Muscle of leg (tissue), 16 donors: ENCODE measurements at places on chromosomes 3 and 15. TPM values are rescaled to one million over a fixed set of nuclear protein-coding genes. Genes with fewer than 3 reads are reported as not detected.

GRCh38 chr15:80154336-80154735 is 1.5 kb downstream of the FAH start:
- no peak for DNase-seq

Gene XCR1
- total RNA-seq, result 0.18 TPM

- peak; percentile 42 for DNase-seq
These were observed at the start of gene COL8A1 for GRCh38 chr3:99638167-99638948. Gene COL8A1, plus strand, starts transcription at chr3:99638594. Its CDS starts 152,089 bp downstream, at chr3:99790683.

GRCh38 chr3:58539626-58540025 is 2.6 kb upstream of the ACOX2 start:
- no peak for DNase-seq

DNA sequence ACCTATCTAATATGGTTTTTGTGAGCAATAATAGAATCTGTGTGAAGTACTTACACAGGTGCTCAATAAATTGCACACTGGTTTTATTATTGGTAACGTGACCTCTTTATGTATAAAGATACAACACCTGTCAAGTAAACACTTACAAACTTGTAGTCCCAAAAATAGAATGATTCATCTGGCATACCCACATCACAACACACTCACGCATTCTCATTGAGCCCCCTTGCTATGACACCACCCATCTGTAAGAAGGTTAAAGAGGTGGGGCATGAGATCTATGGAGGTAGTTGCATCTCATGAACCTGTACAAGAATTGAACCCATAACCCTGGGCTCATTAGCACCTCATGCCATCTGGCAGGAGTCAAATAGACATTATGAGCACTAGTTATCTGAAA is 134.9 kb upstream of the THBS1 start:
- no peak for DNase-seq

DNA sequence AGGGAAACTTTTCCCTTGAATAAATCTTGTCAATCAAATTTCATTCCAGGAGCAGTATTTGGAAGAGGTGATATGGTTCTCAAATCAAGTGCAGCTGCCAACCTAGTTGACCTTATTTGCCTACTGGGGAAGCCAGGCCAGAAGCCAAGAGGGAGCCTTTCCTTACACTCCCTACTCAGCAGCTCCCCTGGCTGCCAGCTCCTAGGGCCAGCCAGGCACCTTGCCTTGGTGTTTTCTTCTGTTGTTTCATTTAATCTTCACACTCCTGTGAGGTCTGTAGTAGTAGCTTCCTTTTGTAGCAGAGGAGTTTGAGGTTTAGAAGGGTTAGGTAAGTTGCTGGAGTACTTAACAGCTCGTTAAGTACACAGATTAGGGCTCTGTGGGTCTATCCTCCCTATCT is 22.6 kb downstream of the MKRN2OS start:
- DNase-seq, result no peak

Gene SAMMSON
- total RNA-seq, result 0.04 TPM

DNA sequence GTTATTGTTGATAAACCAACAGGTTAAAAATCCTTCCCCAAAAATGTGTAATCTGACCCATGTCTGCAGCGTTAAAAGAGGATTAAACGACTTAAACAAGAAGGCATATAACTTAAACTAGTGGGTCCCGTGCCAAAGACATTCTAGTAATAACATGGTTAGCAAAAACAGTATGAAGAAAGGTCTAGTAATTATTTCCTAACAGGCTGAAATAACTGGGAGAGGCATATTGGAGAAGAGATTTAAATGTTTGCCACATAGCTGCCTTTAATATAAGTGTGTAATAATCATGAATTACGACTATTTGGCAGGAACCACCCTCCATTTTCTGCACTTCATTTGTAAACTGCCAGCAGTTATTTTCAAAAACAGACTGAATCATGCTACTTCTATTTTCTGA is 67.7 kb upstream of the CSPG5 start:
- peak; percentile 38 for DNase-seq
